ENCODE measurements at places on chromosomes 1 and 21.

- DNase-seq: peak; percentile 5
Measured at GRCh38 chr1:34549199-34549598, 205.6 kb upstream of the GJB5 start.

DNA sequence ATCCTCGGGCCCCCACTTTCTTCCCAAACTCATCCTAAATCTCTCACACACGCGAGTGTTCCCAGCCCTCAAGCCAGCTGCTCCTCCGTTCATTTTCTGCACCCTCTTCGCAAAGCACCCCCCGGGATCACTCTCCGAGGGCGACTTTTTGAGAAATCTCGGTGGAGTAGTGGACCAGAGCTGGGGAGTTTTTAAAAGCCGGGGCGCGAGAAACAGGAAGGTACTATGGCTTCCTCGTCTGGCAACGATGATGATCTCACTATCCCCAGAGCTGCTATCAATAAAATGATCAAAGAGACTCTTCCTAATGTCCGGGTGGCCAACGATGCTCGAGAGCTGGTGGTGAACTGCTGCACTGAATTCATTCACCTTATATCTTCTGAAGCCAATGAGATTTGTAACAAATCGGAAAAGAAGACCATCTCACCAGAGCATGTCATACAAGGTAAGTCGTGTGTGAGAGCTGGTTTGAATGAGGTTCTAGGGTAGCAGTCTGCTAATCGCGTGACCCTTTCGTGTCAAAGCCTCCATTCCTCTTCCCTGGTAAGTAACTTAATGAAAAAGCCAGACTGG, 800 bp downstream of the DR1 start:
- DNase-seq: peak; percentile 49

DNA sequence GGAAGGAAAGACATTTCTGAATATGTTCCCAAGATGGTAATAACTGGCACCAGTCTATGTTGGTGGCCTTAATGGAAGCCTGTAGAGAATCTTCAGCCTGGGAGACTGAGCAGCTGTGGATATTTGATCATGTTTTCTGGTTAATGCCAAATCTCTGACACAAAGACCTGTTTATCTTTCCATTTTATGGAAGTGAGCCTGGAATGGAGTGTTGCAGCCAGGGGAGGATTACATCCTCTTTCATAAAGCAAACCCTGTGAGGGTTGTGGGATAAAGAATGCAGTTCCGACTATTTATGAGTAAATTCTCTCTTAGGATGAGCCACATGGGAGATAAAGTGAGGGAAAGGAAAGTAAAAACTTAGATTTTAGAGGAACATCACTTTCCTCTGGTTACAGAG, 144.1 kb downstream of the PCP4 start:
- no peak for DNase-seq

- DNase-seq: no peak
Measured at GRCh38 chr1:221053889-221054288, 174.6 kb downstream of the HLX start.

GRCh38 chr21:45011911-45012661, 62.3 kb upstream of the ADARB1 start:
- DNase-seq: no peak

DNA sequence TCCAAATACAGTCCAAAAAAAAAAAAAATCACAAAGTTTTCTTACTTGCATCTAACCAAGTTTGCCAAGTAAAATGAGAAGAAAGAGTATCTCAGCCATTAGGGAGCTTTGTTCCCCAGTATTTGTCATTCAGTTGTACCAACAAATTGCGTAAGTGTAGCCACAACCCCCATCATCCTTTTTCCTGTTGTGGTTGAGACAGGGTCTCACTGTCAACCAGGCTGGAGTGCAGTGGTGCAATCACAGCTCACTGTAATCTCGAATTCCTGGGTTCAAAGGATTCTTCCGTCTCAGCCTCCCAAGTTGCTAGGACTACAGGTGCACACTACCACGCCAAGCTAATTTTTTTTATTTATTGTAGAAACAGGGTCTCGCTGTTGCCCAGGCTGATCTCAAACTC, 9.5 kb downstream of the STX6 start:
- no peak for DNase-seq

GRCh38 chr1:68010090-68010489, 40.3 kb downstream of the DIRAS3 start:
- peak; percentile 59 for DNase-seq

DNA sequence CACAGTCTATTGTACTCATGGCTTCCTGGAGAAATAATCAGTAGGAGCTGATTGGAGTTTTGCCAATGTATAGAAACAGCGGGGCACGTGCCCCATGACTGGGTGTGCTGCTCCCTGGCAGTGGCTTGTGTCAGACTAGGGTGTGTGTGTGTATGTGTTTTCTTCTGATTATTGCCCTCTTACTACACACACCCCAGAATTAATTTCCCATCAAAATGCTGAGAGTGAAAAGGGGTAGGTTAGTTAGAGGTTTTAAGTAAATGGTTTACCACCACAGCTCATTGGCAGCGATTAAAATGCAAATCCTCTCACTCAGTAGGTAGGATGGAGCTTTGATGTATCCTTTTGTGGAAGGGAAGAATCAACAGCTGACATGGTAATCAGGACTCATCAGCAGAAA, 29.9 kb downstream of the HHAT start:
- DNase-seq: peak; percentile 78

DNA sequence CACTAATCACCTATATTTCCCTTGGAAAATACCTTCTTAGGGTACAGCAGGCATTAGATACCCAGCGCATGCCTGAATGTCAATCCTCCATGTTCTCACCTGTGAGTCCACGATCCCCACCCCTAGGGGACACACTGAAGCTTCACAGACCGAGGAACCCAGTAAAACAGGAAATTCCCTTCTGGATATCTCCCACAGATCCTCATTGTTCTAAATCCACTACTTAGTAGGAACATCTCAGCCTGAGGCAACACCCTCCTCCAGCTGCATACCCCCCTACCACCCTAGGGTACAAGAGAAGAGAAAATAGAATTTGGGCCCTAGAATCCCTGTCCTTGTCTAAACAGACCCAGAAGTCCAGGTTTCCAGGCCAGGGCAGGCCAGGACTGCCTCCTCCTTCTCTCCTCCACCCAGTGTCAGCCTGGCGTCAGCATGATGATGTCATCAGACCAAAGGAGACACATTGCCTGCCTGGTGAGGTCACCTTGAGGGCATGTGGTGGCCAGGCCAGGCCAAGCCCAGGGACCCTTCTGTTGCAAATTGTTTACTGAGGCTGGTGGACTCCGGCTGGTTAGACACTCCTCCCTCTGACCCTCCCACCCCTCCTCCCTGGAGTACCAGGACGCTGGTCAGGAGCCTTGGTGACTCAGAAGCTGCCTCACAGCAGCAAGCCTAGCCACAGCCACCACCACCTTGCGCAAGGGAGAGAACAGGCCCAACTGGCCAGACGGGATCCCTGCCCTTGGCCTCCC, 6.2 kb downstream of the NECTIN4 start:
- peak; percentile 27 for DNase-seq

GRCh38 chr1:30315185-30315960, 408.0 kb downstream of the MATN1 start:
- DNase-seq: no peak

DNA sequence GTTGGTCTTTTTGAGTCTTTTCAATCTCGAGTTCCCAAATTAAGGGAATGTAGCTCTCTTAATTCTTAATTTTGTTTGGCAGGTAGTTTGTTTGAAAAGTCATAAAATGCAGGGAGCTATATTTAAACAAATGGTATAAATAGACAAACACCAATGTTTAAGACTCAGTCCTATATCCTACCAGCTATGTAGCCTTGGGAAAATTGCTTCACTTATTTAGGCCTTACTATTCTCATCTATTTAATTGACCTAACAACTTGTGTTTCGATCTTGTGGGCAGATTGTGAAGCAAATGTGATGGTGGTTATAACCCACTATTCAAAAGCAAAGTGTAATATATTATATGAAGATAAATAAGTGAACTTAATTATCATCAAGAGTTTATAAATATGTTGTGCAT, 167.3 kb upstream of the KCTD3 start:
- no peak for DNase-seq

- no peak for DNase-seq
Measured at GRCh38 chr1:109671067-109671466, 3.2 kb downstream of the GSTM2 start.

GRCh38 chr21:34526618-34527290, 14.7 kb upstream of the KCNE1 start:
- DNase-seq: peak; percentile 53

- DNase-seq: no peak
Measured at GRCh38 chr1:65658122-65658521, 134.6 kb upstream of the PDE4B start.

- no peak for DNase-seq
Measured at GRCh38 chr1:109365642-109366204, 32.0 kb downstream of the SORT1 start.

GRCh38 chr1:198837278-198838021, 198.6 kb downstream of the PTPRC start:
- DNase-seq: peak; percentile 19

DNA sequence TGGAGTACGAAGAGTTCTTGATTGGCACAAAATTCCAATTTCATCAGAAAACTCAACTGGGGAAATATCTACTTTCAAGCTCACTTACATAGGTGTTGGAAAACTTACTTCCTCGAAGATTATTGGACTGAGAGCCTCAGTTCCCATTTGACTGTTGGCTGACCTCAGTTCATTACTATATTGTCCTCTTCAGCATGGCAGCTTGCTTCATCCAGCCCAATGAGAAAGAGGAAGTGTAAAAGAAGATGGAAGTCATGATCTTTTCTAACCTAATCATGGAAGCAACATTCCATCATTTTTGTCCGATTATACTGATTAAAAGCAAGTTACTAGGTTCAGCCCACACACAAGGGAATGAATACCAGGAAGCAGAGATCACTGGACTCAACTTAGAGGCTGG, 49.4 kb downstream of the HSD3B1 start:
- no peak for DNase-seq

- peak; percentile 94 for DNase-seq
Measured at GRCh38 chr1:63703701-63704107, 70.1 kb upstream of the ROR1 start.

DNA sequence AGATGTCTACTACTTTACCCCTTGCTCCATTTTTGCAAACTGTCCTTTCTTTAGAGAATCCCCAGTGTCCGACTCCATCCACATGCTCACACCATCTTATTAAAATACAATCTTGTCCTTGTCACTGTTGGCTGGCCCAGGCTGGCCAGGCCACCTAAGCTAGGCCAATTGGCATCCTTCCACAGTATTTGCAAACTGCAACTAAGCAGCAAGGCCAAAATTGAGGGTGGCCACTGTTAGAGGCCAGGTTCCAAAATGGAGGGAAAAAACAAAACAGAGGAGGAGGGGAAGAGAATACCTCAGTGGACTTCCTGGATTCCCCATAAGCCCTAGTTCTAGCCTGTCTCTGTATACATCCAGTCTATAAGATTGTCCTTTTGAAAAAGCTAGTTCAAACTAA, 4.3 kb downstream of the FAM89A start:
- DNase-seq: no peak

DNA sequence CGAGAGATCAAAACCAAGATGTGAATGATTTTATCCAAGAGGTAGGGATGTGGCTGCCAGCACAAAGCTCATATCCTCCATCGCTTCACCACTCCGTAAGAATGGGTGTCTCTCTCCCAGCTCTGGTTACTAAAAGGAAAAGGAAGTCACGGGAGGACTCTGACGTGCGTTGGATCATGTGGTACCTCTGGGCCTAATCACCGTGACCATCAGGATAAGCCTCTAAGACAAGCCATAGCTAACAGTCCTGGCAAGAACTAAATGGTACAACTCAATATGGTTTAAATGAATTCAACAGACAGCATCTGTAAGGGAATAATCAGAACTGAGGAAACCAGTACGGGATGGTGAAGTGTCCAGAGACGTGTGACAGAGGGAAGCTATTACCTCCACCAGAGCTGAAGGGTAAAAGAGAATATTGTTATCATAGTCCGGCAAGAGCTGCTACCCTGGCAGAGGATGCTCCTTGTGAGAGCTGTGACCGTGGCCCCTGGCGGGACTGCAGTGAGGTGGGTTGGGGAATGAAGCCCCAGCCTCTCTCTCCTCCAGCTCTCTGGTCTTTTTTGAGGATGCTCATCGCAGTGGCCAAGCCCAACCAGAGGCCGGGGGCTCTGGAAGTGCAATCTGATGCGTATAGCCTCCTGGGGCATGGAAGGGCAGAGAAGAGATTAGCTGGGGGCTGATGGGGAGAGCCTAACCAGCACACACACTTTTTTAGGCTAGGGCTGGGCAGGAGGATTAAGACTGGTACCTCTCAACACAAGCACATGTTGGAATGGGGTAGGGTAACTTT, 54.2 kb downstream of the KIAA1614 start:
- no peak for DNase-seq

DNA sequence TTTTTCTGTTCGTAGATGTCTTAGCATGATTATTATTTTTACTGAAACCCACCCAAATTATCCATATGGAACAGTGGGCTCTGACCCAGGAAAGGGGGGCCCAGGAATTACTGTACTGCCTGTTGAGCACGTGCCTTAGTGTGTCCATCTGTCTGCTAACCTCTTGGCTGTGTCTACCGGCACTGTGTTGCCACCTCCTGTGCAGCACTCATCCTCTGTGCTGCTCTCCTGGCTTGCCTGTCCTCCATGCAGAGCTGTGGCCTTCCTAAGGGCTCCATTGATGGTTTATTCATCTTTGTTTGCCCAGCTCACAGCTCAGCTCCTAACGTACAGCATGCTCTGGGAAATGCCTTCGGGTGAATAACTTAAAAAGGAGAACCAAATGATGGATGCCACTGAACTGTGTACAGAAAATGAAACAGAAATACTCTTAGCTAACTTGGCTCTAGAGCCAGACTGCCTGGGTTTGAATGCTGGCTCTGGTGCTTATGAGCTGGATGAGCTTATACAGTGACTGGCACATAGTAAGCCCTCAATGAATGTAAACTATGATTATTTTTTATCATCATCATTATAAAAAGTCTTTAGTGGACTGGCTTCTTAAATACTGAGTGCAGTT, 11.4 kb upstream of the RPTN start:
- DNase-seq: no peak

GRCh38 chr1:22563671-22564602, 648 bp downstream of the EPHA8 start:
- peak; percentile 42 for DNase-seq

DNA sequence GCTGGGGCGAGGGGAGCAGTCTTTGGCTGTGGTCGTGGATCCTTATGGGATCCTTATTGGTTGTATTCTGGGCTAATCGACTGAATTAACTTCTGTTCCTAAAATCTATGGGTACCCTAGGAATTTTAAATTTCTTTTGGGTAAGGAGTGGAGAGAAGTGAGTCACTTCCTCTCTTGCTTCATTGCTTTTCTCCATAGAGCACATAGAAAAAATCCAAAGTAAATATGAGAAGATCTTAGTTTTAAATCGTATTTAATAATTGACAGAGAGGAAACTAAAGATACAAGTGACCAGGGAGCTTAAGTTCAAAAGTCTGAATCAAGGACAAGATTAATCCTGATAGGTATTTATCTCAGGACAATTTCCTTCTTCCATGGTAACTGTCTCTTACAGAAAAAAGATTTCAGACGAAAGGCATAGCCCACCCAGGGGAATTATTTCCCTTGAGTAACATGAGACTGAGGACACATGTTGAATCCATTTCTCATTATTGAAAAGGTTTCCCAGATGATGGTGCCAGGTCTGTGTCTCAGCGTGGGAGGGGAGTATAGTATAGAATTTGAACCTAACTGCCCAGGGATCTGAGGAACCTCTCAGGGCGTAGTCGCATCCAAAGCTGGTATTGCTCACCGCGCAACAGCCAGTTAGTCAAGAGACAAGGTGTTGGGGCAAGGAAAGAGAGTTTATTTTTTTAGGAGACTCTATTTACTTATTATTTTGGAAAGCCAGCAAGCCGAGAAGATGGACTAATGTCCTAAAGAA, 28.7 kb upstream of the FASLG start:
- no peak for DNase-seq
